OCI-LY7 (cell line): ENCODE measurements at places on chromosomes 2 and 18.

GRCh38 chr2:220293966-220294365 lies 666.5 kb downstream of the SLC4A3 start:
- no peak for DNase-seq

- no peak for DNase-seq
These were observed 91.6 kb upstream of the MAP4K3 start for GRCh38 chr2:39528701-39529100.

GRCh38 chr2:128421861-128422311 lies 103.2 kb upstream of the HS6ST1 start:
- DNase-seq: no peak

GRCh38 chr2:224320660-224321059 lies 81.2 kb downstream of the FAM124B start:
- DNase-seq: no peak

GRCh38 chr2:224757934-224758548 lies 41.9 kb upstream of the CCDC195 start:
- peak; percentile 43 for DNase-seq

DNA sequence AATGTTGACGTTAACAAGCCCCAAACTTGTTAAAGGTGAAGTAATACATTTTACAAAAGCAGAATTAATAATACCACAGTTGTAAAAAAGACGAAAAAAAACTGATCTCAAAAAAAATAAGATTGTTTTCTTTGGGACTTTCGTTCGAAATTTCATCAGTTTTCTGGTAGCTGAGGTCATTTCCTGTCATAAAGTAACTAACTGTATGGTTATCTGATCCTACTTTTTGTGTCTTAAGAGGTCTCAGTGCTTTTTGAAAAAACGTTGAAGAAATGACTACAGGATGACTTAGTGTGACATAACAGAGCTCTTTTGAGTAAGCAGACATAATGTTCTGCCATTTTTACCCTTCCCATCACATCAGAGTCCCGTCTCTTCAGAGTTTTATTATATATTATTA lies 79.3 kb downstream of the BIRC6 start:
- no peak for DNase-seq

DNA sequence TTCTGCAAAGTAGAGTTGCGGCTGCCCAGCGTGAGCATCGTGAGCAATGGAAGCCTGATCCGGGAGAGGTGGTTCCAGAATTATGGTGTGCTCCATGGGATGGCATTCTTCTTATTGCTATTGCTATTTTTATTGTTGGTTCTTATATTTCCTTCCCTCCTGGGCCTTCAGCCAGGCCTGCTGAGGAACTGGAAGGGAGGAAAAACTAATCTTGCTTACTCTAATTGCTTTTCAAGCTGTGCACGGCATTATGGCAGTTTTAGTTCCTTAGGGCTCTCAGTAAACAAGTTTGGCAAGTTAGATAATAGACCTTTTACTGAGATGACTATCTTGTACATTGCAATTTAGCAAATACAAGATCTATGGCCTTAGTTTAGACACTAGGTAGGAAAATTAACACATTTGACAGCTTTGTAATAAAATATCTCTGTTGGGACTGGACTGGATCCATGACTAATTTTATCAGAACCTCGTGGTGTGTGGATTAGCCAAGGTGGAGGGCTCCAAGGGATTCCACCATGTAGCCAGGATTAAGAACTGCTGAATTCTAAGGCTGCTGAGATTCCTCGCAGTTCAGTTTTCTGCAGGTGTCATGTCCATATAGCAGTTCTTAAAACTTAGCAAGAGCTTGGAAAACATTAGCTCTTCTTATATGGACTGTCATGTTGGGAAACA lies 6.0 kb downstream of the RSAD2 start:
- DNase-seq: no peak

GRCh38 chr2:9150568-9150900 lies 56.1 kb upstream of the ASAP2 start:
- DNase-seq: no peak

- no peak for DNase-seq
These were observed 47.9 kb downstream of the LDLRAD4 start for GRCh38 chr18:13266218-13267100.

DNA sequence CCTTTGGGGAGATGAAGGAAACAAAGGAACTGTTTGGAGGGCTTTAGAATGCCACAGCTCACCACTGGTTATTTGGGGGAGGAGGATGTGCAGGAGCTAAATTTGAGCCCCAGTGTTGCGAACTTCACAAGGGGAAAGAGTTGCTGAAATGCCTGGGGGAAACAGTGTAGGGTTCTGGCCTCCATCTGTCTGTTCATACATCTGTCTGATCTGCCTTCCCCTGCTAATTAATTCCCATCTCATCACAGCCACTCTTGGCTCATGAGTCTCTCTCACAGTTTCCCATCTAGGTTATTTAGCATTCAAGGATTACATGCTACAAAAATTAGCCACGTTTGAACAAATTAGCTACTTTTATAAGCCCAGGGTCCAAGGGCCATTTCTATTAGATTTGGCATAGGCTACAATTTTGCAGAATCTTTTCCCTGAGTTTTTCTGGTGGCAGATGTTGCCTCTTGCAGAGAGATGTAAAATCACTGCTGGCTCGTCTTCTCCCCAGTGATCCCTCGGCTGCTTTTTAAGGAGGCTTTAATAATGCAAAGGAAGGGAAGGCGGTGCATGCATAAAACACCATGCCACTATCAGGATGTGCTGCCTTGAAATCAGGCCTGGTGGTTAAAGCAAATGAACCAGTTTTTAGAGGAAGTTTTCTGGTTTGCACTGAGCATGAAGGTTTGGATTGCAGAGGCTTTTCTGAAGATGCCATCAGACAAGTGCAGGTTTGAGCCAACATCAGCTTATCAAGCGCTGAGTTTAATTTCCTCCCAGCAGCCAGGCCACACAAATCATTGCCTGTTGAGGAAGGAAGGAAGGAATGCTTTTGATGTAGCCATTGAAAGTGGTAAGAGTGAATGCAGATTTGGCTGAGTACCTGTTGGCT lies 35.0 kb downstream of the ADD2 start:
- DNase-seq: no peak

- no peak for DNase-seq
These were observed 3.8 kb upstream of the ATP8B1 start for GRCh38 chr18:57806978-57807285.

DNA sequence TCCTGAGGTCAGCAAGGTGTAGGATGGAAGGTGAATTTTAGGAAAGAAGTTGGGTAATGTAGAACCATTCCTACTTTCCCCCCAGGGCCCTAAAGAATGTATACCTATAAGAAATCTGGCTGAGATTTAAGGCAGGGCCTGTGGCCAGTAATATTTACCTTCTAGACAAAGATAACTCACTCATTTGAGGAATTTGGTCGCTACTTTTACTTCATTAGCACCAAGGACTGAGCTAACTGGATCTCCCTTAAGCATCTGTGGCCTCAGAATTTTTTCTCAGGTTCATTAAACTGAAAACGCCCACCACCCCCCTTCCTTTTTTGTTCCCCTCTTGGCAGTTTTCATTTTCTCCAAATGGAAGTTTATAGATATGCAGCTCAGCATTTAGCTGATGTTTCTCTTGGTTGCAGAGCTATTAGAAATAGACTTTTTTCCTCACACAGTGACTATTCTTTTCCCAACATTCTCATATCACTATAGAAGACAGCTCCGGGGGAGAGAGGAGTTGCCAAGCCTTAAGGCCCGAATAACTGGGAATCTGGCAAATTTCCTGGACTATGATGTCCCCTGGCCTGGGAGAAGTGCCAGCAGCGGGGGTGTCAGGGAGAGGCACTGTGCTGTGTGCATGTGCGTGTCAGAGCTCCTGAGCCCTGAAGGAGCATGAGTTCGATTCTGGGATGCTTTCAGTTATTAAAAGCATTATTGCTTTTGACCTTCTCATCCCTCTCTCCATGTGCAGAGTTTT lies 310.9 kb downstream of the PRKCE start:
- DNase-seq: no peak

GRCh38 chr2:15808204-15808910 lies 132.0 kb upstream of the MYCN start:
- no peak for DNase-seq

DNA sequence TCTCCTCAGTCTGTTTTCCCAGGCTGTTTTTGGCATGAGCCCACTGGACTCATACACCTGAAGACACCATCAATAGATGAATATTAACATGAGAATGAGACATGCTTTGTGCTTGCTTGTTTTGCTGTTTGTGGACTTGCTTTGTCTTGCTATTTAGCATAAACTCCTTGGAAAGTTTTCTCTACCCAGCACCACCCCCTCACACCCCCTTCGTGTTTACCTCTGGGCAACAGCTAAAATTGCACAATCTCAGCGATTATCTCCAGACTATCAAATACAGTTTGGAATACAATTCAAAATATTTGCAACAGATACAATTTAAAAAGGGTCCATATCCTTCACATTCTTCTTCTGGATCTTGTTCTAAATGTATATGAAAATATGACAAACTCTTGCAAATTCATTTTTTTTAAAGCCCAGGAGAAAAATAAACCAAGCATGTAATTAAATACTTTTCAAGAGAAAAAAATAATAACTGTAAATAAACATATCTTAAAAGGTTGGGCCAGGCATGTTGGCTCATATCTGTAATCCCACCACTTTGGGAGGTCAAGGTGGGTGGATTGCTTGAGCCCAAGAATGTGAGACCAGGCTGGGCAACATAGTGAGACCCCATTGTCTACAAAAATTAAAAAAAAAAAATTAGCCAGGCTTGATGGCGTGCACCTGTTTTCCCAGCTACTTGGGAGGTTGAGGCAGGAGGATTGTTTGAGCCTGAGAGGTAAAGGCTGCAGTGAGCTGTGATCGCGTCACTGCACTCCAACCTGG lies 32.3 kb upstream of the PMAIP1 start:
- DNase-seq: no peak

DNA sequence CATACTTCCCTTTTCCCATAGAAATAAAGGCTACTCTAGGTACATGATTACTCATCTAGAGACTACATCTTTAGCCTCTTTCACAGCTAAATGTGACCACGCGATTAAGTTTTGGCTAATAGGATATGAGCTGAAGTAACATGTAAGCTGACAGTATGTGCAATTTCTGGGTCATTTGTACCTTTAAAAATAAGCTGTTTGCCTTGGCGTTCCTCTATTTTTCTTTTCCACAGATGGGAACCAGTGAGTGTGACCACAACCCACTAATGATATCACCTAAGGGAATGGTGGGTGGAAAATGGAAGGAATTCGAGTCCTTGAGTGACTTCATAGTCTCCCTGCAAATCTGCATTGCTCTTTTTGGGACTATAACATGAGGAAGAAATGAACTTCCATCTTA lies 11.7 kb upstream of the NABP1 start:
- DNase-seq: no peak

DNA sequence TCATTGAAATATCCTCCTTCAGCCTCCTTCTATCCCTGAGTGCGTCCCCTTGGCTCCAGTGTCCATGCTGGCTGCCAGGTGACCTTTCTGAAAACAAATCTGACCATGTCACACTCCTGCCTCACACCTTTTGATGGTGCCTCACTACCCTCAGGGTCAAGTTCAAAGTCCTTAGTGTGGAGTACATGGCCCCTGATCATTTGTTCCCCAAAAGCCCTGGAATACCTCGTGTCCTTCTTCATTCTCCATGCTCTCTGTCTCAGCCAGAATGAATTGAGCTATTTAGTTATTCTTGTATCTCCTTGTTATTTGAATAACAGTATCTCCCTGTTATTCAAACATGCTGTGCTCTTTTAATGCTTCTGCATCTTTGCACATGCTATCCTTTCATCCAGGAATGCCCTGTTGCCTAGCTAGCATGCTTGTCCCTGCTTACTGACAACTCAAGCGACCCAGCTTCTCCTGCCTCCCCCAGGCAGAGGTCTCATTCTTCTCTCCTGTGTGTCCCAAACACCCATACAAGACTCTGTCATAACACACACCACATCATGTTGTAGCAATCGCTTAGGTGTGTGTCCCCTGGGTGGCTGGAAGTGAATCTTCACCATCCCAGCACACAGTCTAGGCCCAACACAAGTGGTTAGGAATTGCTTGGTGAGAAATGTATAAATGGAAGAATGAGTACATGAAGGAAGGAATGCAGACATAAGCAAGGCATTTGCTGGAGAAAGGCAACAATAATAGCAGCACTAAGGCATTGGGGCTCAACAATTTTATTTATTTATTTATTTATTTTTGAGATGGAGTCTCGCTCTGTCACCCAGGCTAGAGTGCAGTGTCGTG lies 144.0 kb downstream of the DDX1 start:
- DNase-seq: no peak

- no peak for DNase-seq
These were observed 86.0 kb upstream of the SNTG2 start for GRCh38 chr2:864501-865106.

- no peak for DNase-seq
These were observed 12.2 kb downstream of the STK25 start for GRCh38 chr2:241496003-241496707.

DNA sequence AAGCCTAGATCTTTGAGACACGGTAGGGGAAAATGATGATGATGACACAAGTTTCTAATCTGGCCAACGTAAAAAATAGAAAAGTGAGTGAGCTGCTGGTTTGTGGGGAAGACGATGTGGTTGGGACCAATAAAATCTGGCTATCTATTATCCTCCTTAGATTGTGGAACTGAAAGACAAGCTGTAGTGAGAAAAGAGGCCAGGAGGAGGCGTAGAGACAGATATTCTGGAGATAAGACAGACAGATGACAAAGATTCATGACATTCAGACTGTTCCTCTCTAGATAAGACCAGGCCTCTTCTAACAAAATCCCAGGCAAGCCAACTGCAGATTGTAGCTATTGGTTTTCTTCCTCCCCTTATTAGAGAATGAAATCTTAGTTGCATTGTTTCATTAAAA lies 376.3 kb upstream of the UBE2E3 start:
- peak; percentile 1 for DNase-seq

GRCh38 chr2:173898996-173899395 lies 66.2 kb downstream of the SP3 start:
- DNase-seq: no peak

DNA sequence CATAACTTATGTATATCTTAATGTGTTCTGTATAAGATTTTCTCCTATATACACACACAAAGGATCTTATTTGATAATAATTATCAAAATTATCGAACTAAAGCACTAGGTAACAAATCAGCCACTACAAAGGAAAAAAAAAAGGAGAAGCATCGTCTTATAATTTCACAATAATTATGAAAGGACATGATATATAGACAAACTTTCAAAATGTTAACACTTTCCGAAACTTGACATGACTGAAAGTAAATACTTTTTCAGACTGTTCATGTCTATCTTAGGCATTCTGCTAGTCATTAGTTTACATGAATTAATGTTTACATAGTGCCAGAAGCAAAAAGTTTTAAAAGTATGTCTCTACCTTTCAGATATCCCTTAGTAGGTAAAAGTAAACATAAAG lies 7.3 kb upstream of the NR4A2 start:
- no peak for DNase-seq

DNA sequence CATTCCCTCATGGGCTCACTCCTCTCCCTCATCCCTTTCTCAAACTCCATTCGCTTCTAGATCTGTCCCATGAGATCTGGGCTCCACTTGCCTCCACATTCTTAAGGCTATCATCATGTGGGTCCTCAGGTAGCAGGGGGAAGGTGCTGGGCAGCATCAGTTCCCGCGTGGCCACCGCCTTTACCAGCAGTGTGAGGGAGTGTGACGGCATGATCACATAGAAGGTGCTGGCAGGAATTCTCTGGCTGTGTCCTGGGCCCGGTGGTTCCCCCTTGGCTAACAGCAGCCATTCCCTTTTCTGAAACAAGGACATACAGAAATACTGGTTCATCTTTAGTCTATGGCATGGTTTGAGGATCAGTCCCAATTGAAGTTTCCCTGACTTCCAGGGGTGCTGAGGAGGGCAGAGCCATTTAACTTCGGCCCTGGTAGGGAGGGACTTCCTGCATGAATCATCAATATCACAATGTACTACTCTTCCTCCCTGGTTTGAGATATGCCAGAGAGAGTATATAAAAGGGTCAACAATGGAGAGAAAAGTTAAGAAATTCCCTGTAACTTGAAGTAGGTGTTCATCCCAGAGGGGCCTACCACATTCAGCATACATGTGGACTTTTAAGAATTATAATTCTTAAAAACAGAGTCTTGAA lies 7.7 kb downstream of the DOK1 start:
- no peak for DNase-seq
